NCI-H2107 (cell line): ENCODE measurements at places on chromosomes 12 and 14.

DNA sequence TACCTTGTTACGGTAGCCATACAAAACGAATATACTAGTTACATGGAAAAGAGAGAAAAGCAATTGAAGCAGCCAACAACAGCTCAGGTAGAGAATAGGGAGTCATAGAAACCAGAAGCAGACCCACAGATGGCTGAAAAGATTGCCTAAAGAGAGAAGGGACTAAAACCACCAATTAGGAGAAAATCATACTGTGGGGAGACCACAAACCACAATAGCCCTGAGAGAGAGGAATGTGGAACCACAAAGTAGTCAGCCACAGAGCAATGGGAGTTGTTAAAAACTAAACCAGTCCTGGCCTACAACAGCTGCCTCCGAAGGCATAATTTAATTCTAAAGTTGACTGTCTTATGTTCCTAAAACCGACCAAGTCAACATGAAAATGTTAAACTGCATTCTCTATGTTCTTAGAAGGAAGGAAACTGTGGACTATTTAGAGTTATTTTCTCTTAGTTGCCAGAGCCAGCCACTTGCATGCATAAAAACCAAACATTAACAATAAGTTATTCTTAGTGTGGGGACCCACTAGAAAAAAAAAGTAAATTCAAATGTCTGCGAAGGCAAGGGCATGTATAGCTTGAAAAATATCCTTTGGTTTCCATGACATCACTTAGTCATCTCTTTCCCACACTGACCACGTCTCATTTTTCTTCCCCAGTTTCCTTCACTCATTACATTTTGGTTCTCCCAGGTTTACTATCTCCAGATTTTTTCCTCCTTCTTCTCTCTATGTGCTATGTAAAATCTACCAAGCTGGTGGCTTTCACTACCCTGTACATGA is 398.1 kb downstream of the NOVA1 start:
- peak; percentile 67 for DNase-seq

DNA sequence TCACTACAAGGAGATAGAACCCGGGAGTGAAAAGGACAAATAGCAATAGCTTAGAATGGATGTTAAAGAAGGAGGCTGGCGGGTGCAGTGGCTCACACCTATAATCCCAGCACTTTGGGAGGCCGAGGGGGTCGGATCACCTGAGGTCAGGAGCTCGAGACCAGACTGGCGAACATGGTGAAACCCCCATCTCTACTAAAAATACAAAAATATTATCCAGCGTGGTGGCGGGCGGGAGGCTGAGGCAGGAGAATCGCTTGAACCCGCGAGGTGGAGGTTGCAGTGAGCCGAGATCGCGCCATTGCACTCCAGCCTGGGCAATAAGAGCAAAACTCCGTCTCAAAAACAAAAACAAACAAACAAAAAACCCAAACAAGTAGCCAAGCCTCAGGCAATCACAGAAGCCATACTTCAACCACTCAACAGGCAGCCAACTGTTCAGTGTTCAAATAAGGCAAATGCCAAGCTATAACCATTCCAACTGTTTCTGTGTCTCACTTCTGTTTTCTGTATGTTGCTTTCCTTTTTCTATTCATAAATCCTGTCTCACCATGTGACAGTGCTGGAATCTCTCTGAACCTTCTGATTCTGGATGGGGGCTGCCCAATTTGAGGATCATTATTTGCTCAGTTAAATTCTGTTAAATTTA is 3.9 kb upstream of the SPTLC2 start:
- no peak for DNase-seq

GRCh38 chr14:102345232-102345631 is 17.5 kb downstream of the CINP start:
- DNase-seq: no peak

GRCh38 chr14:106228541-106229158 is 702.3 kb downstream of the TMEM121 start:
- DNase-seq: no peak

DNA sequence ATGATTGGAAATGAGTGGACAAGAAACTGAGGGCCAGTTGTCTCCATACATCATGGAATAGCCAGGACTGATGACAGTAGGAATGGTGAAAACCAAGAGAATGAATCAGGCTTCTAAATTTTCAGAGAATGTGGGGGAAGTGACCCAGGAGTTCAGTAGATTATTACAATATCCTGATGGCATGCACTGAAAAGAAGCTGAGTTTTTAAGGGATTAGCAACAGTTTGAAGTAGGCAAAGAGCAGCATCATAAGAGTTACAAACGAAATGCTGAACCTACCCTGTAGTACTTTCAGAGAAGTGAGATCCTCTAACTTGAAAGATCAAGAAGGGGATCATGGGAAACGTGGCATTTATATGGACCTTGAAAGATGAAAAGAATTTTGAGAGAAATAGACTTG is 13.2 kb downstream of the SLC2A14 start:
- no peak for DNase-seq

- DNase-seq: no peak
Measured at GRCh38 chr14:34175574-34175973, 224.7 kb upstream of the EGLN3 start.

DNA sequence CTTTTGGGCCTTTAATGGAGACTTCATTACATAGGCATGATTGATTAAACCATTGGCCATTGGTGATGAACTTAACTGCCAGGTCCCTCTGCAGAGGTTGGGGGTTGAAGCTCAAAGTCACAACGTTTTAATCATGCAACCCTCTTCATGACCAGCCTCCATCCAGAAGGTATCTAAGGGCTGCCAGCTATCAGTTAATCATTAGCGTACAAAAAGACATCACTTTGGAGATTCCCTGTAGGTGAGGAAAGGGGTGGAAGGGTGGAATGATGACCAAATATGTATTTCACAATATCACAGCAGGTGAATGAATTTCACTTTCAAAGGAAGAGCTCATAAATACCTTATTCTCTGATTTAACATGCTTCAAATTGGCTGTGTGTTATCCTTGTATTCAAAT is 92.0 kb downstream of the MIPOL1 start:
- no peak for DNase-seq

- no peak for DNase-seq
Measured at GRCh38 chr12:81347404-81347803, 269.5 kb downstream of the ACSS3 start.

- DNase-seq: no peak
Measured at GRCh38 chr12:93668919-93669418, 8.2 kb upstream of the CRADD start.

- DNase-seq: no peak
Measured at GRCh38 chr12:113044516-113044915, 12.0 kb upstream of the DTX1 start.

DNA sequence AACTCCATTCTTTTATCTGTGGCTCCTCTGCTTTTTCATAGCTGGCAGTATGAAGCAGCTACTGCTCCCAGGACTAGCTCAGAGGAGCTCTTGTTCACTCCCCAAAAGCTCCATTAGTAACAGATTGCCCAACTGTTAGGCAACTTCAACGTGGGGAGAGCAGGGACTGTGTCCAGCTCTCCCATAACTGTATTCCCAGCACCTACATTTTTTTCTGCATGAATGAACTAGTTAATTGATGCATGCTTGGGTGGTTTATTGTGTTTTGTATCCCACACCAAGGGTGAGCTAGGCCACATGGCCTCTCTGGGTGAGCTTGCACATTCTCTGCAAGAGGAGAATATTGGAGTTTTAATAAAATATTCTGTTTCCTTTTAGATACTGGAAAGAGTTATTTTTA is 15.2 kb downstream of the STON2 start:
- DNase-seq: peak; percentile 22

GRCh38 chr12:101186291-101186690 is 23.7 kb downstream of the SLC5A8 start:
- DNase-seq: no peak

DNA sequence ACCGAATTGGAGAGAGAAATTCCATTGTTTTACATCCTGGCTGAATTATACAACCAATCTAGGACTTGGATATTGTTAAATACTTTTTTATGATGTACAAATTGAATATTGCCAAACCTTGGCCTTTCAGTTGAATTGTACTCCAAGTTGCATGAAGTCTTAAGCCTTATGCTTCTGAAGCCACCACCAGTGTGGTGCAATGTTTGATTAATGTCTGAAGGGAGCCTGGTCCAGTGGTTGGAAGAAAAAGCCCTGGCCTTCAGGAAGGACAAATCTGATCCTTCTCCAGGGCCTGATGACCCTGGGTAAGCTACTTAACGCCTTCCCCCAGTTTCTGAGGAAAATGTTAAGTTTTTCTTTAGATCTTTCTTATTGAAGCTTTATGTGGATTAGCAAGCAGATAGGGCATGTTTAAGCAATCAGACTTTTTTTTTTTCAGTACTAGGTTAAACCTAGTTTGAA is 72.0 kb downstream of the PAPOLA start:
- DNase-seq: no peak

GRCh38 chr14:63727231-63727735 is 582 bp downstream of the SGPP1 start:
- DNase-seq: no peak

DNA sequence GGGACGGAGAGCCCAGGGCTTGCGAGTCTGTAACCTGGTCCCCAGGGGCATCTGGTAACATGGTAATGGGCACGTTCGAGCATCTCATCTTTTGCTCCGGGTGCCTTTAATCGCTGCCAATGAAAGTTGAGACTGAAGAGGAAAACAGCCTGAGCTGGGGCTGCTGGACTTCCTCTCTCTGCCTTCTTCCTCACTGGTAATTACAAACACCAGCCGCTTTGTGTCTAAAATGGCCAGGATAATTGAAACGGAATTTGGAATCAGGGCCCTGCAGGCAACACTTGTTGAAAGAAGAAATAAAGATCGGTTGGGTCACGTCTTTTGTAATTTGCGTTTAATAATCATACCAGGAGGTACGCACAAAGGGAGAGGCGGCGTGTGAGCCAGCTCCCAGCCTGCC is 51.5 kb upstream of the GPATCH2L start:
- no peak for DNase-seq

DNA sequence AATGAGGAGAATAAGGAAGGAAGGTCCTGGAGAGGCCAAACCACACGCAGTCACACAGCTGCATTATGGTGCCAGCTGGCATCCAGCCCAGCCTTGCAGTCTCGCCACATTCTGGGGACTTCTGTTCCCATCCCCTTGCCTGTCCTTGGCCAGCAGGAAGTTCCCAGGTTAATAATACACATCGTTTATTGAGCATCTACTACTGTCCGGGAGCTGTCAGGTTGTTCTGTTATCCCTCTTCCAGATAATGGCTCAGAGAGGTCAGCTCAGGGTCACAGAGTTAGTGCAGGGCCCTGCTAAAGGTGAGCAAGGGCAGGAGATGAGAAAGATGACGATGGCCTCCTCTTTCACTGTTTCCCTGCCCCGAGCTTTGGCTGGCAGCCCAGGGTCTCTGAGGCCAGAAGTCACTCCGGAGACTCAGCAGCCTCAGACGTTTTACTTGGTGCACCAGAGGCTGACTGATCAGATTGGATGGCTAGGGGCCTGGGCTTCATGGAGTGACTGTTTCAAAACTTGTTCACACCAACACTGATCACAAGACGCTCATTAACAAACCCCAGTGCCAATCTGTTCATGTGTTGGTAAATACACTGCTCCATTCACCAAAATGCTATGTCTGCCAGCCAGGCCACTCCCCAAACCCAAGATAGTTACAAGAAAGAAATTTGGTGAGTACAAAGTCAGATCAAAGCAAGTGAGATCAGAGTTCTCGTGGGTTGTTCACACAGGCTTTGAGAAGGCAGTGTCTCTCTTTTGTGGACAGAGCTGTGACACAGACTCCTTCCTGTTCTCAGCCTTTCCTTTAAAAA is 79.2 kb downstream of the B4GALNT3 start:
- no peak for DNase-seq

DNA sequence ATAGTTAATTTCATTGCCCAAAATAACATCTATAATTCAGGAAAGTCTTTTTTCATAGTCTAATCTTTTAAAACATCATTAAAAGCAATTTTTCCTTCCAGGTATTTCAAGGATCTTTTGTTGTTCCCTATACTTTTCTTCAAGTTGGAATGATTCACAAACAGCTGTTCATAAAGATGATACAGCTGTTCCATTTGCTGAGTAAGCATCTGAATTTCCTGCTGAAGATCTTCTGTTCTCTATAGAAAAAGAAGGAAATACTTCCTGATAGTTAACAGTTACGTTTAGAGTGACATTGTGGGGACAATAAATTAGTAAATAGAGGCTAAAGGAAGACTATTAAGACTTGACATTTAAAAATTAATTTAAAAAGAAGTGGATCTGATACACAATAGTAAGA is 30.3 kb upstream of the ESR2 start:
- DNase-seq: no peak

DNA sequence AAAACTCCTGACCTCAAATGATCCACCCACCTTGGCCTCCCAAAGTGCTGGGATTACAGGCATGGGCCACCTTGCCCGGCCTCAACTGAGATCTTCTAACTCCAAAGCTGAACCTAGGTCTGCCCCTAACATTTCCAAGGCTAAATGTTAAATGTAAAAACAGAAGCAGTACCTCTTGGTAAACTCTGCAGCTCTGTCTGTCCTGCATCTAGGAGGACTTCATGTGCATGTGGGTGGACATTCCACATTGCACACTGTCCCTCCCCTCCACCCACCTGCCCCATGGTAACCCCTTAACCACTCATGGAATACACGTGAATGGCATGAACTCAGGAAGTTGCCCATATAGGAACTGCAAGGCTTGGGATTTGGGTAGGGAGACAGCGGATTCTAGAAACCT is 33.1 kb downstream of the SNX6 start:
- no peak for DNase-seq

- no peak for DNase-seq
Measured at GRCh38 chr12:132484891-132485441, 5.0 kb upstream of the FBRSL1 start.

DNA sequence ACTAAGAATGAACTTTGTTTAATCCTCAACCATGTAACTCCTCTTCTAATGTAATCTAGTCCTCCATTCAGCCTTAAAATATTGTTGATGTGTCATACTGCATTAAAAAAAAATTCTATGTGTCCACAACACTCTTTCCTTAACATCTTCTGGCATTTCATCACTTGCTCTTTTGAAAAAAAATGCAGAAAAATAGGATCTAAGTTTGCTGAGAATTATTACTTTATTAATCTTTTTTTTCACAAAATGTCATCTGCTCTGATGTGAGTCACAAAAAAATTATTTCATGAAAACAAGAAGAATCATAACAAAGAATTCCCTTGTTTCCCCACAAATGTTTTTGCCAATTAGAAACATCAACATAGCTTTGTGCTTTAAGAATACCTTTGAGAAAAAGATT is 410.1 kb upstream of the MGAT4C start:
- no peak for DNase-seq

DNA sequence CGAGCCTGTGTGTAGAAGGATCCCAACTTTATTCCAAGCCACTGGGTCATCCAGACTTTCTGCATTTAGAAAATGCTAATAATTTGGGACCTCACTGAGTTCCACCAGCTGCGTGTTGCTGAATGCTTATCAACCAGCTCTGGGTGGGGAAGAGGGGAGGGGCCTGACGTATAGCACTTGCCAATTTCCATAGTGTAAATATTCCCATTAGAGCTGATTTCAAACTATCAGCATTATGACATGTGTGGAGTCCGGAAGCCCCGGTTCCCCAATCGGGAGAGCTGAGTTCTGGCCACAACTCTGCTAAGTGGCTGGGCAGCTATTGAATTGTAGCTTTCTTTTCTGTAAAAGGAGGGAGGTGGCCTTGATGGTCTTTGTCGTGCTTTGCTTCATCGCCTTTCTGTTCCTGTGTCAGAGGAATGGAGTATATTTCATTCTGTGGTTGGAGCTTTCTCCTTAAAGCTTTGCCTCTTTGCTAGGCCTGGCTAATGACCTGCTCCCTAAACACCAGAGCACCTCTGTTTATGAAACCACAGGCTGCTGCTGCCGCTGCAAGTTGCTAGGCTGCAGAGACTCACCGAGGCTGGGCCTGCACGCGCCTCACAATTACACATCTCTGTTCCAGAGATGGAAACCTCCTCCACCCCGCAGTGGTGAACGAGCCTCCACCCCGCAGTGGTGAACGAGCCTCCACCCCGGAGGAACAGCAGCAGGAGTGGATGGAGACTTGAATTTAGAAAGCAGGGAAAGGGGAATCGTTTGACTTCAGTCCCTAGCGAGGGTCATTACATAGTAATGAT is 7.7 kb upstream of the BCL7A start:
- DNase-seq: peak; percentile 27
